ENCODE measurements at places on chromosomes 12 and 14.
A peak's percentile ranks its signal among the peaks of the same experiment; 100 is the strongest.

DNA sequence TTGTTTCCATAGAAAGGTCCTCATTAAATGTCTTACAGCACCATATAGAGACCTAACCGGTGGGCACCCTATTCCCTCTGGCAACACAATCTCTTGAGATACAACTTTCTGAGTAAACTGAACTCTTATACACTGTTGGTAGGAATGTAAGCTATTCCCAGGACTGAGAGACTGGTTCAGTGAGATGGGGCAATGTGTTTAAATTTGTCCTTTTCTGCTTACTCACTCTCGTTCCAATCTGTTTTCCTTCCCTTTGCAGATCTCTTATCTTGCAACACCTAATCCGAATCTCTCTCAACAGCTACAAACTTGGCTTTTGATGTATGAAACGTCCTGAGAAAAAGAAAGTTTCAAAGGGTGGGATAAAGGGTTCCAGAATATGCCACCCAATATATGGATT is 26.1 kb upstream of the ETV6 start:
- no peak for DNase-seq

DNA sequence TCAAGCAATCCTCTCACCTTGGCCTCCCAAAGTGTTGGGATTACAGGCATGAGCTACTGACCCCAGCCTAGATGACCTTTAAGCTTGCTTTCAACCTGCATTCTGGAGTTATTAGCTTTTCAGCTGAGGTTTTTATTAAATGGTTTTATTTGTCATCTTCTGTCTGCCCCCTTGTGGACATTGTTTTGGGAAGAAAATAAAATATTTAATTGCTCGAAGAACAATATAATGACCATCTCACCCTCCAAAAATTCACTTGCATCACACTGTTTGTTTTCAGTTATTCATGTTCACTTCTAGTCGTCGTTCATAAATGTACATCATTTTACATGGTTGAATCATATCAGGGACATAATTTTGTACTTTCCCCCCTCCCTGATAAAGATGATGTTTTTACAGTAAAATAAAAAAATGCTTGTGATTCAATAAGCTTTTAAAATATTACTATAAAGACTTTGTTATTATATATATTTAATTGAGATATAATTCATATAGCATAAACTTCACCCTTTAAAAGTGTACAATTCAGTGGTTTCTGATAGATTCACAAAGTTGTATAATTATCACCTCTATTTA is 10.1 kb upstream of the SPATS2 start:
- no peak for DNase-seq

DNA sequence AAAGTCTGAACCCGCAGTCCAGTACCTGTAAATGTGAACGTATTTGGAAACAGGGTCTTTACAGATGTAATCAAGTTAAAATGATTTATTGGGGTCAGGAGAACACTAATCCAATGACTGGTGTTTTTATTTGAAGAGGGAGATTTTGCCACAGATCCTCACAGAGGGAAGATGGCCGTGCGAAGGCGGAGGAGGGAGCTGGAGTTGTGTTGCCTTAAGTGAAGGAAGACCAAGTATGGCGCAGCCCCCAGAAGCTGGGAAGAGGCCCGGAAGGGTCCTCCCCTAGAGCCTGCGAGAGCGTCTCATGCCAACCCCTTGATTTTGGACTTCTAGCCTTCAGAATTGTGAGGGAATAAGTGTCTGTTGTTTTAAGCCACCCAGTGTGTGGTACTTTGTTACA is 102.8 kb upstream of the NUDT4 start:
- no peak for DNase-seq

DNA sequence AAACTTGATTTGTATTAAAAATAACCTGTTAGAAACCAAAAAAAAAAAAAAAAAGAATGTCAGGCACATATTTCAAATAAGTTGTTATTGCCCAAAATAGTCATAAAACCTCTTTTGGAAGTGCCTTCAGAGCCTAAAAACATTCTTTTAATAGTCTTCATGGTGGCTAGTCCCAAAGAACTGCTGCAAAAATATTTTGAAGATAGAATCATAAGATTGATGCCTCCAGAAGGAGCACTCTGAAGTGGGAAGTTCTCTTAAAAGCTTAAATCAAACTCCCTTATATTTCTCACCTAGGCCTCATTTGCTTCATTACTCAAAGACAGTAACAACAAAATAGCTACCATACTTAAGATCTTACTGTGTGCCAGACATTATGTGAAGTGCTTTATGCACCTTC is 27.2 kb upstream of the NT5DC3 start:
- peak; percentile 33 for DNase-seq

DNA sequence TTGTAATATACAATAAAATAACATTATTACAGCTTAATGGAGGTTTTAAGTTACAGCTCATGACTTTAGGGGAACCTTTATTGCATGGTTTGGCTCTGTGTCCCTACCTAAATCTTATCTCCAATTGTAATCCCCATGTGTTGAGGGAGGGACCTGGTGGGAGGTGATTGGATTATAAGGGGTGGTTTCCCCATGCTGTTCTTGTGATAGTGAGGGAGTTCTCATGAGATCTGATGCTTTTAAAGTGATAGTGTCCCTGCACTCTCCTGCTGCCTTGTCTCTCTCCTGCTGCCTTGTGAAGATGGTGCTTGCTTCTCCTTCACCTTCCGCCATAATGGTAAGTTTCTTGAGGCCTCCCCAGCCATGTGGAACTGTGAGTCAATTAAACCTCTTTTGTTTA is 132.1 kb upstream of the SYT1 start:
- DNase-seq: no peak

DNA sequence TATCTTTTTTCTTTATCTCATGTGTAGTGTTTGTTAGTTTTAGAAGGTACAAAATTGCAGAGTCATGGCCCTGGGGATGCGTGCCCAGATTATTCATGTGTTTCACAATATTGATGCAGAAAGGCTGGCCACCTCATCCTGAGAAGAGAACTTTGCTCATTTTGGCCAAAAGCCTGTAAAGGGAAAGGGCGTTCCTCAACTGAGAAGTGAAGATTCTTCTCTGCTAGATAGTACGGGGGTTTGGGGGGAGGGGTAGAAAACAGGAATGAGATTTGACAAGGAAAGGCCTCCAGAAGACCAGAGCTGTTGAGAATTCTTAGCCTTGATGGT is 1.7 kb downstream of the MGST1 start:
- DNase-seq: peak; percentile 69

DNA sequence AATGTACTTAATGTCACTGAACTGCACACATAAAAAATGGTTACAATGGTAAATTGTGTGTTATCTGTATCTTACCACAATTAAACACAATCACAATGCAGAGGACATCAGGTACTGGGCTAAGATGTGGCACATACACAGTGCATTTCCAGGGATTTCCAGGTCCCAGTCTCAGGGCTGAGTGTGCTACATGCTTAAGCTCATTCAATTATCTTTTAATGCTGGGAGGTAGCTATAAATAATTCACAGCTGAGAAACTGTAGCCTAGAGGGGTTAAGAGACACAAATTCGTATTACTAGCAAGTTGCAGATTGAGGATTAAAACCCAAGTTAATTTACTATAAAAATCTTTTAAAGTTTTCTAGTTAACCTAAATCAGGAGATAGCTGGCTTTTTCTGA is 67.1 kb downstream of the CRACR2A start:
- no peak for DNase-seq

DNA sequence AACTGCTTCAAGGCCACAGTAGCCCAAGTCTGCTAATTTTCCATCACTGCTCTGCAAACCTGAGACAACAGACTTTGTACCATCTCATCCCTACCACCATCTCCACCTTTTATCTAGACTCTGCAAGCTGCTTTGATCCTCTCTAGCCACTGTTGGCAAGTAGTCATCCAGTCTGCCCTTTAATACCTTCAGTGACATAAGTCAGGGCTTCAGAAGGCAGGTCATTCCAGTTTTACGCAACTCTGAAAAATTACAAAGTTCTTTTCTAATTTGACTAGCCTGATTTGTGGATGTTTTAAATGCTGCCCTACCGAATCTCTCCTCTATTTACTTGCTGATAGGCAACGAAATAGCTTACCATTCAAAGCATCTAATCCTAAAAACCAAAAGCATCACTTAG is 2.8 kb downstream of the FERMT2 start:
- no peak for DNase-seq

- no peak for DNase-seq
These were observed 227.0 kb downstream of the PPM1H start for GRCh38 chr12:62707939-62708338.
